ENCODE measurements at places on chromosomes 5 and 9.

GRCh38 chr5:120228262-120229031, 235.7 kb upstream of the PRR16 start:
- no peak for DNase-seq

DNA sequence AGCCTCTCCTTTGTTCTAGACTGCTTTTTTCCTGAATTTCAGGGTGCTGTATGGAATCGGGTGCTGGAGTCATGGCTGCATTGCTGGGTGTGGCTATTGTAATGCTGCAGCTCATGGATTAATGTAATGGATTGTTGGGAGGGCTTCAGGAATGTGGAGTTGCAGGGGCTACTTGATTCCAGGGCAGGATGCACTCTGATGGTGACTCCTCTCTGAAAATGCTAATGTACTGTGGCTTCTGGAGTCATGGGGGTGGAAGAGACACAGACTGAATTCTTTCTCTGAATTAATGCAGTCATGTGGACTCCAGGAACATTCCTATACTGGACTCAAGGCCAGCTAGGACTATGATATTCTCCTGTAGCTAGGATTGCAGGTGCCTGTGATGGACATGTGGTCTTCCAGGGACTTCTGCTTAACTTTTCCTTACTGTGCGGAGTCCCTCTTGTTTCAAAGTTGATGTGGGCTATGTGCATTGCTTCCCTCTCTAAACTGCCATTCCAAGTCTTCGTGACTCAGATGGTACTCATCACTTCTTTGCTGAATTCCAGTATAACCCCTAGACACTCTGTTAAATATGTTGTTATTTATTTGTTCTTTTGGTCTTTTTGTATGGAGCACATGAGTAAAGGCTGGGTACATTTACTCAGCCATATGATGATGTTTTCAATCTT, 396.2 kb downstream of the KCTD16 start:
- no peak for DNase-seq

GRCh38 chr5:76692274-76692540, 23.7 kb upstream of the F2R start:
- no peak for DNase-seq

DNA sequence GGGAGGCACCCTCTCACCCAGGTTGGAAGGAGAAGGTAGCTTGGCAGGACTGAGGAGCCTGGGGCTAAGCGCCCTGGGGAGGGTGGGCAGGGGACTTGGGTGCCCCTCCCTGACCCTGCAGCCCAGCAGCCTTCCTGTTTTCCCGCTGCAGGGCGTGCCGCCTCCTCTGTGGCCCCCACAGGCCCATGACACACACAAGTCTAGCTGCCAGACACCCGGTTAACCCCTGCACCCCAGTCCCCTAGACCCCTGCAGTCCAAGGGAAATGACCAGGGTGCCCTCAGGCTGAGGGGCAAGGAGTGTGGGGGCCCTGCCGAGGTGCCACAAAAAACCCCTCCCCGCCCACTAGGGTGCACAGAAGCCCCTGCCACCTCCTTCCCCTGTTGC, 33.0 kb downstream of the GOLGA2 start:
- DNase-seq = no peak

- no peak for DNase-seq
These were observed 183.7 kb downstream of the PDE4D start for GRCh38 chr5:59709846-59710245.

DNA sequence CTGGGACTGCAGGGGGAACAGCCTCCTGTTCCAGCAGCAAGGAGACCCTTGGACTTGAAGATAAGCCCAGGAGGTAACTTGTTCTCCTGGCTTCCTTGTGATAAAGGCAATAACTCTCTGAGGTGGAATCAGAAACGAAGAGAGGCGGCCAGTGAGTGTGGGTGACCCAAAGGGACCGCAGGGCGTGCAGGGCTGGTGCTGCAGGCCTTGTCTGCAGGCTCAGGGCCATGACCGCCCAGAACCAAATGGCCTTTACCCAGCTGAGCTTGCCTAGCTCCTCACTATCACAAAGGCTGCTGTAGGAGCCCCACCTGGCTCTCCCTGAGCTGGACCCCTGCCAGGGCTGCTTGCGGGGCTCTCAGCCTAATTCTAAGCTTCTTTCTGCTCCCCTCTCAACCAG, 72.5 kb downstream of the NDFIP1 start:
- no peak for DNase-seq

DNA sequence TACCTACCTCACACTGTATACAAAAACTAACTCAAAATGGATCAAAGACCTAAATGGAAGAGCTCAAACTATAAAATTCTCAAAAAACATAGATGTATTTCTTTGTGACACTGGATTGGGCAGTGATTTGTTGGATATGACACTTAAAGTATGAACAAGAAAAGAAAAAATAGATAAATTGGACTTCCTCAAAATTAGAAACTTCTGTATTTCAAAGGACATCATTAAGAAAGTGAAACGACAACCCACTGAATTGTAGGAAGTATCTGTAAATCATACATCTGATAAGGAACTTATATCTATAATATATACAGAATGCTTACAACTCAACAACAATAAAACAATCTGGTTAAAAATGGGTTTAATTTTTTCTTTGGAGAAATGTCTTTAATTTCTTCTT, 96.7 kb downstream of the NRG2 start:
- no peak for DNase-seq

DNA sequence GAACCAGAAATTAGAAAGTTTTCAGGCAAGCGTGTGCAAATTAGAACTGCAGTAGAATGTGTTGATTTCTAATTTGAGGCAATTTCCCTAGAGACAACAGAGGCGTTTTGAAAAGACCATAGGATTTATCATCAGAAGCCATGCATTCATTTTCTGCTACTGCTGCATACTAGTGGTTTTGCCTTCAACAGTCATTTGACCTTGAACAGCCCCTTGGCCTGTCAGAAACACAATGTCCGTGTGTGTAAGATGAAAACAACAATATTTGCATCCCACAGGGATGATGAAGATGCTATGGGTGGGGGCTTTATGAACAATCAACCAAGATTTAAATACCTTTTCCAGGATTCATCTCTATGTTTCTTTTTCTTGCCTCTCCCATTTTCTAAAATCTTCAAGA, 73.7 kb downstream of the PDE4D start:
- no peak for DNase-seq

- DNase-seq = no peak
These were observed 31.8 kb downstream of the MAP1B start for GRCh38 chr5:72138943-72139521.

DNA sequence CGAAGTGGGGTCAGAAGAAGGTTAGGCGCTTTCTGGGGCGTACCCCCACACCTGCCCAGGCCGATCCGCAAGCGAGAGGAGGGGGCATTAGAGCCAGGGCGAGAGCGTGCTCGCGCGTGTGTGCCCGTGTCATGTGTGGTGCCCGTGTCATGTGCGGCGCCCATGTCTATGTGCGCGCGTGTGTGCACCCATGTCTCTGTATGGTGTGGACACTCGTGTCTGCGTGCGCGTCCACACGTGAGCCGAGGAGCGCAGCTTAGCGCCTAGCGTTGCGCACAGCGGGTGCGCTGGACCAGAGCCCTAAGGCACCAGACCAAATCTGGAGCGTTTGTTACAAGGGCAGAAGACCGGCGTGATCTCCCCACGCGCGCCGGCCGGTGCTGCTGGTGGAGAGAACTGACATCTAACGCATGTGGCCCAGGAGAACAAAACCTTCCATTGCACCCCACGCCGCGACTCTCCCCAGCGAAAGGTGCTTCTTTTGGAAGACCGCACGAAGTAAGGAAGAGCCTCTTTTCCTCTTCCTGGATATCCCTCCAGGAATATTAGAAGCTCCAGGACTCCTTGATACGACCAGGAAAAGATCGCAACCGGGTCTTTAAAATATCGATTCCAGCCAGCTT, 644 bp downstream of the NIM1K start:
- DNase-seq = no peak

GRCh38 chr9:137660144-137660543, 41.3 kb downstream of the EHMT1 start:
- DNase-seq = no peak

GRCh38 chr5:138466125-138466899, 1.0 kb downstream of the EGR1 start:
- DNase-seq = no peak

GRCh38 chr5:140513124-140513523, 34.3 kb upstream of the EIF4EBP3 start:
- DNase-seq = no peak

All from KG1 (cell line).